ENCODE measurements at places on chromosomes 3 and 15.

GRCh38 chr15:64503197-64503596 is 42.8 kb downstream of the ZNF609 start:
- no peak for DNase-seq

- no peak for DNase-seq
These were observed 2.1 kb downstream of the RNU5B-1 start for GRCh38 chr15:65306551-65306950.

GRCh38 chr15:76904461-76905012 is 603 bp downstream of the SCAPER start:
- no peak for DNase-seq

DNA sequence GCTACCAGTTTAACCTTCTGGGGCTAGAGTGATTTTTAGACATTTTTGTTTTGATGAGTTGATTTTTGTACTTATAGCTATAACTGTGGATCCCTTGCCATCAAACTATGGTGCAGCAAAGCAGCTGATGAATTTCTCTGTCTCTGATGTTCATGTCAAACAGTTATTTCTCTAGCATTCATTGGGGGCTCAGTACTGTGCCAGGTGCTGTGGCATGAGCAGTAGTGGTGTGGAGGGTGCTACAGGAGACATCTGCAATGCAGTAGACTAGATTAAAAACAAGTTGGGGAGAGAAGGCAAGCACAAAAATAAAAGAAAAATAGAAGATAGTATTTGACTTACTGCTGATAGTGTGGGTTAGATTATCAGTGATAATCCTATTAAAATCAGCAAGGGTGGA is 95.3 kb downstream of the AKAP13 start:
- DNase-seq, result no peak

- no peak for DNase-seq
These were observed 1345.6 kb downstream of the NSUN3 start for GRCh38 chr3:95408464-95408862.

All from GDM1 (cell line).